Smooth muscle cell of the brain vasculature (primary cell): ENCODE measurements at places on chromosomes 4 and X.
A peak's percentile ranks its signal among the peaks of the same experiment; 100 is the strongest.

- DNase-seq, result peak; percentile 9
Observed at GRCh38 chrX:103774070-103774642, 2.5 kb upstream of the PLP1 start.

DNA sequence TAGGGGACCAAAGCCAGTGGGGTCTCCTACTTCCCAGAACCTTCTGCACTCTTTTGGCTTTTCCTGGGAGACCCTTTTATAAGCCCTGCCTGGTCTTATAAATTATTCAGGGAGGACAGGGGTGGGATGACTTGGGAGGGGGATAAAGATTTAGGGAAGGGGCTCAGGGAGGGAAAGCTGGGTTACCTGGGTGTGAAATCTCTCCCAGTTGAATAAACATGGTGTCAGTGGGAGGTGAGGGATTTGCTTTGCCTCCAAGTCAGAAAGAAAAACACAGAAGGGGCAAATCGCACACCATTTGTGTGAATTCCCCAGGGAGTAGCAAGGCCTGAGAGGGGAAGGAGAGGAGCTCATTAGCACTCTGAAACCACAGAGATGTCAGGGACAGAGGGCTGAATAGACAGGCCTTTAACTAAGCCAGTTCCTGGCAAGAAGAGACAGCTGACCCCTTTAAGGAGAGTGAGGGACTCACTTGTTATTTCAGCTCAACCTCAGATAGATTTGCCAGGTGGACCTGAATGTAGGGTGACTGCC lies at the start of gene RIPPLY1:
Gene RIPPLY1 (minus strand): TSS at position 51 of the 534 bp plus-strand sequence. CDS start 54 bp downstream, outside the sequence.
- DNase-seq, result no peak

GRCh38 chrX:139213241-139213709 lies 317.3 kb upstream of the F9 start:
- no peak for DNase-seq

DNA sequence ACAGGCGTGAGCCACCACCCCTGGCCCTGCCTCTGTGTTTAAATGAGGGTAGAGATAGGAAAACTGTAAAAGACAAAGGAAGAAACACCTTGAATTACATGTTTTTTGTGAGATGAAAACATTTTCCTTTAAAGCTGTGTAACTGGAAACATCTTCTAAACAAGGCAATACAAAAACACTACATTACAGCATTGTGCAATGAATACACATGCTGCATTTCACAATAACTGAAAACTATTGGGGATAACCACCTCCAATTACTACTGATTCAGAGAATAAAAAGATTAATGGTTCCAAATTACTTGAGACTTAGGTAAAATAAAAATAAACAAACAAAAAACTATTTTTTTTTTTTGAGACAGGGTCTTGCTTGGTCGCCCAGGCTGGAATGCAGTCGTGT lies 7.6 kb upstream of the OGT start:
- no peak for DNase-seq

GRCh38 chrX:112645774-112646173 lies 34.0 kb downstream of the LHFPL1 start:
- DNase-seq, result no peak

GRCh38 chrX:19810802-19811201 lies 76.6 kb downstream of the SH3KBP1 start:
- no peak for DNase-seq

- DNase-seq, result no peak
Observed at GRCh38 chr4:125529071-125529470, 214.3 kb downstream of the FAT4 start.

GRCh38 chrX:154436374-154436982 lies 476 bp upstream of the GDI1 start:
- no peak for DNase-seq

DNA sequence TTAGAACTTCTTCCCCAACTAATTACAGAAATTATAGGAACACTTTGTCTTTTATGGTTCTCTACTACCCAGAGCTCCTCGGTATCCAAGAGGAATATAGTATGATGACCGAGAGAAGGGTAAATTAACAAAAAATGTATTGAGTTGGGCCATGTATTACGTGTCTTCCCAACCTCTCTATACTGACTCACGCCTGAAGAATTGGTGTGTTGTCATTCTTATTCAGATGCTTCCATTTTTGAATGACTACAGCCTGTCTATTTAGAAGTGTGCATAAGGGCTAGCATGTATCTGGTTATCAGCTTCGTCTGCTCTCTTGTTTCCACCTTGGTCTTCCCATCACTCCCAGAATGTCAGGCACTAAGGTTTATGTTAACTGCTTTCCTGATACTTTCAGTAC lies 24.5 kb upstream of the SCD5 start:
- DNase-seq, result no peak

GRCh38 chr4:138902705-138903104 lies 112.9 kb upstream of the NOCT start:
- DNase-seq, result no peak

- no peak for DNase-seq
Observed at GRCh38 chr4:62159876-62160275, 959.8 kb downstream of the ADGRL3 start.

DNA sequence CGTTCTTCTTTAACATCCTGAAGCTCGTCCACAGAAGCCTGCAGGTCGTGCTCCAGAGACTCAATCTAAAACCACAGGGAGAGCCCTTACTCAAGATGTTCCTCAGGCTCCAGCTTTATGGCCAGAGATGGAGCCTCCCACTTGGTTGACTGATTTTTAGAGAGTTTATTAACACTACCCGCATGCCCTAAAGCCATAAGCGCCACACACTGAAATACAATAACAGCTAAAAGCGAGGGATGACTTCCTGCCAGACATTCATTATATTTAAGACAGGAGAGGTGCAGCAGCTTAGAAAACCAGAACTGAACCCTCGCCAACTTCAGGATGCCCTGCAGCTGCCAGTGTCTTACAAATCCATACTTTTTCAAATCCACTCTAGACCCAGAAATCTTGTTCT lies 42.0 kb downstream of the SOD3 start:
- no peak for DNase-seq

- no peak for DNase-seq
Observed at GRCh38 chrX:110012818-110013485, 10.0 kb downstream of the TMEM164 start.

GRCh38 chrX:31227250-31227649 lies 155.4 kb upstream of the FTHL17 start:
- DNase-seq, result no peak

- DNase-seq, result no peak
Observed at GRCh38 chr4:107734120-107734519, 14.1 kb upstream of the PAPSS1 start.

DNA sequence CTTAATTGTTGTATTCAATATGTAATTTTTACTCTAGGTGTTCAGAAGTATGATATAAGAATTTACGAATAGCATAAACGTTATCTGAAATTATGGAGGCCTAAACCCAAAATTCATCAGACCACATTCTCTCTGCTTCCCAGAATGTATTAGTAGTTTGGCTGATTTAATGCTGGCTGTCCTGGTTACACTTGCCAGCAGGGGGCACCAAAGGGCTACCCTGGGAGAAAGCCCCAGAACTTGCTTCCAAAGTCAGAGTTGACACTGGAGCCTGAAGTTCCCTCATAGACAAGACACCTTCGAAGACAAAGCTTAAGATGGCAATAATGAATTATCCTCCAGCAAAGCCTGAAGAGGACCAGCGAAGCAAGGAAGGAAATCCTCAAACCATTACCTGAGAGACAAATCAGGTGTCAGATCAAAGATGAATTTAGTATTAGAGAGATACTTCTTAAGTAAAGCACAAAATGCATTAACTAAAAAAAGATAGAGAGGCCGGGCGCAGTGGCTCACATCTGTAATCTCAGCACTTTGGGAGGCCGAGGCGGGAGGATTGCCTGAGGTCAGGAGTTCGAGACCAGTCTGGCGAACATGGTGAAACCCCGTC lies 11.3 kb upstream of the ANOS1 start:
- no peak for DNase-seq

- no peak for DNase-seq
Observed at GRCh38 chr4:146265950-146266490, 51.7 kb downstream of the REELD1 start.

- DNase-seq, result no peak
Observed at GRCh38 chrX:6707497-6707896, 172.6 kb upstream of the VCX3A start.

DNA sequence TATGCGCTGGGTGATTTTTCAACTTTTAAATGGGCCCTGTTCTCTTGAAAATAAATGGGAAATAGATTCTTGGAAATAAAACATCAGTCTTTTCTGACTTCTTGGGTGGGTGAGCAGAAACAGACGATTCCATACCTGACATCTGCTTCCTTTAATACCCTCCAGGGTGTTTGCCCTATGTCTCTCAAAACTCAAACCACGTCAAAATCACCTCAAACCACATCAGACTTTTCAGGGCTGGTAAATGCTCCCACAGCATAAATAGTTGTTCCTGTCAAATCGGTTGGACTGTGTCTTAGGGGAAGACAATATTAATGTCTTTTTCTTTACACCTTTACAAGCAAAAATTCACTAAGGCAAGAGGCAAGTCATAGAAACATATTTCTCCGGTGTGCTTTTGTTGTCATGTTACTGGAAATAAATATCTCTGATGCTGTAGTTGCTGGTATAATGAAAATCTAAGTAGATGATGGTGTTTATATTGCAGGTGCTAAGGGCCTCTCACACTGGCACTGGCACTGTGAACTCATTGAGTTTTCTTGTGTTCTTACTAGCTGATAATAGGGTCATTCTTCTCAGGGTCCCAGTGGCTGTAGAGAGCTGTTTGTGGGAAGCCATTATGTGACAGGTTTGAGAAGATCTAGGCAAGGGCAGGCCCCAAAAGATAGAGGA lies 380.4 kb downstream of the RAPGEF2 start:
- no peak for DNase-seq

DNA sequence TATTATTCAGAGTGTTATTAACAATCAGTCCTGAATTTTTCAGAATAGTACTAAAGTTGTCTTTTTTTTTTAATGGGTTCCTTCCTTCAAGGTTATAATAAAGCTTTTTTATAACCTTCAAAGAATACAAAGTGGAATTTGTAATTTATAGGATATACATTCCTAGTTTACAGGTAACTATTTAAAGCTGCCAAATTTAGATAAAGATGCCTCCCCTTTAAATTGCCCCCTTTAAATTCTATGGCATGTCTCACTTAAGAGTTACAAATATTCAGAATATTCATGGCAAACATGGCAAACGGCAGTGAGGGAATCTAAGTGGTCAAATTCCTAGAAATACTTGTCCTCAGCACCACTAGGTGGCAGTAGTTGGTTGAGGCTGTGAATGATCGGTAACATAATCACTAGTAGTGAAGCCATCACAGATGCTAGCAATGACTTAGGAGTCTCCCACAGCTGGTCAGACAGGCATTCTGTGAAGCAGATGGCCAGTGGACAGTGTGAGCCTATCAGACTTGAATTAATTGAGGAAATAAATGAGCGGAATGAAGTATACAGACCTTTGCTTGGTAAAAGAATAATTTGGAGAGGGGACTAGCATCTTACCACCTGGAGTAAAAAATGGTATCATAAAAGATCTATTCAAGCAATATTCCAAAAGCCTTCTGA lies 86.4 kb downstream of the CBR4 start:
- DNase-seq, result peak; percentile 67

DNA sequence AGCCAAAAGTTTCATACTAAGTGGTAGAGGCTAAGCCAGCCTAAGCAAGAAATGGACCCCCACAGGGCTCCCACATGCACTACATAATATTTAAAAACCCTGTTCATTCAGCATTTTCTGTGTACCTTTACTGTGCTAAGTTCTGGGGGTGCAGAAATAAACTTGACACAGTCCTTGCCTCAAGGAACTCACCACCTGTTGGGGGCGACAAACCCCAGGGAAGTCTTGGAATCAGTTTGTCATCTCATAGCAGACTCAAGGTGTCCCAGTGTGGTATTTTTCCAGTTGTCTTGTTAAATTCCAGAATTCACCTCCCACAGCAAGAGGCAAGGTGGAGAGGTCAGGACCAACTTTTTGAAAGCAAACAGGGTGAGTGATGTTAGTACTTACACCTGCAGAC lies 43.1 kb downstream of the ATG4A start:
- DNase-seq, result no peak

DNA sequence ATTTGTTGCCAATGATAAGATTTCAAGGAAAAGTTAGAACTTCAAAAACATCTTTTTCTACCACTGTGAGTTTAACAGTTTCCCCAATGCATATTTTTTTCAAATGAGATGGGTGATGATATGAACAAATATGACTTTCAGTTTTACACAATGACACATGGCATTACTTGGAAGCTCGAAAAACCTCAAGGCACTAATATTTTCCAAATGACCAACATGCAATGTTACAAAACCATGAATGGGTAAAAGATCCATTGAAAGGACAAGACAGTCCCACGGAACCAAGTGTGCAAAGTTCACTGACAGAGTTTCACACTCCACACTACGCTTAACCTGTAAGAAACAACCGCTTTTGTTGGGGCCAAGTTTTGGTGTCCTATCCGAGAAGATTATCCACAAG lies 84.5 kb downstream of the CD99L2 start:
- DNase-seq, result no peak

- DNase-seq, result no peak
Observed at GRCh38 chrX:13046141-13046855, 1.9 kb upstream of the FAM9C start.

GRCh38 chr4:153655928-153656327 lies 28.2 kb upstream of the TLR2 start:
- DNase-seq, result no peak

- DNase-seq, result no peak
Observed at GRCh38 chr4:108107101-108107500, 61.6 kb downstream of the LEF1 start.

DNA sequence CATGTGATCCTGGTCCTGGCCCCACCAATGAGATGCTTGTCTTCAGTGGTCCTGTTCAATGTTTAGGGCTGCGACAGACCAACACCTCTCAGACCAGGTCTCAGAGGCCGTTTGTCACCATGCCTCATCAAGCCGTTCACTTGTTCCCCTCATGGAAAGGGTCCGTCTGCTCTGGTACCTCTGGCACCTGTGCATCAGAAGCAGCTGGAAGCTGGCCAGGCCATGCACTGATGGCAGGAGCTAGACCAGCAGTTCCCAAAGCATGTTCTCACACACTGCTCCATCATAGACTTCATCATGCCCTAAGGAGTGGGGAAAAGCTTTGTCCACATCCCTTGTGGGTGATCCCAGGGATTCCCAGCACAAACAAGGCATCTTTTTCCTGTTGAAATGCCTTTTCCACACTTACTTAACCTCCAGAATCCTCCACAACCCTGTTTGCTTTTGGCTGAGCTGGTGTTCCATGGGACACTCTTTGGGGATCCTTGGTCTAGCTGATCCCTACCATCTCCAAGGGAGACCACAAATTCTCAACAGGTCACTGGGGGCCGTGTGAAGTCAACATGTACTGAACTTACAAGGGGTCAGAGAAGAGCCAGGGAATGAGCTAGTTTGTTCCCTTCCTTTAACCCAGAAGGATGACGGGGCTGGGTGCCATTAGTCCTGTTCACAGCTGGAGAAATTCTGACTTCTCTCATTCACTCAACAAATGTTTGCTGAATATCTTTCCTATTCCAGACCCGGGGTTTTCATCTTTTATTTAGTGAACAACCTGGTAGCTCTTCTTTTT lies 21.8 kb downstream of the SH3TC1 start:
- no peak for DNase-seq
